AG10803 (cell line): ENCODE measurements at places on chromosomes 5 and 9.
A peak's percentile ranks its signal among the peaks of the same experiment; 100 is the strongest.

DNA sequence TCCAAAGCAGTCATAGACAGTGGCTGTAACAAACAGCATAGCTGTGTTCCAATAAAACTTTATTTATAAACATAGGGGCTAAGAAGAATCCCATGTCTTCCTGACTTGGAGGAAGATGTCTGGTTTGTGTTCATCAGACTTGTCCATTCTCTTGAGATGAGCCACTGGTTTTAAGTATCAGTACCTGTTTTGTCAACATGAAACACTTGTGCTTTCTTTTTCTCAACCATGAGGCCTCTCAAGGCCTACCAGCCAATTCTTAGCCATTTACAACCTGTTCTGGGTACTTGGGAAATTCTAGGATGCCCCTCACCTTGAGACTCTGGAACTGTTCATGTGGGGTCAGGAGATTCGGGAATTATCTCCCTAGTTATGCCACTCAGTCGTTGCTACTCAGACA lies 154.3 kb upstream of the PPP1R2B start:
- DNase-seq: no peak

GRCh38 chr9:34332076-34332964 lies 3.0 kb downstream of the NUDT2 start:
- DNase-seq: peak; percentile 47

DNA sequence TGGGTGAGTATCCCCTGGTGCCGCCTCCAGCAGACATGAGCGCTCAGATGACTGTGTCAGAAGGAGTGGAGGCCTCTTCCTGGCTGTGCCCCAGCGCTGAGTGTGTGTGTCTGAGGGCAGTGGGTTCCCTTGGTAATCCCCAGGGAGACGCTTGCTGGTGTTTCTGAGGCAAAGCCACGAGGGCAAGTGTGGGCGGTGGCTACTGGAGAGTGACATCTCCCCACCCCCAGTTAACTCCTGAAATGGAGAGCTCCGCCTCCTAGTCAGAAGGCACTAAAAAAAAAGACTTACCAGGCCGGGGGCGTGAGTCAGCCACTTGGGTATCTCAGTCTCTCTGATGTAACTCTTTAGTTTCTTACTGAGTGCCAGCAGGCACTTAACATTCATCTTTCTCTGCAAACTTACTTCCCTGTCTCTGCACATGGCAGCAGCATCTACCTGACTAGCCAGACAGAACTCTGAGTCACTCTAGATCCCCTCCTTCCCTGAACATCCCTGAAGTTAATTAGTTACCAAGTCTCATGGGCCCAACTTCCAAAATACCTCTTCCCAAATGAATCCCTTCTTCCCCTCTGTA lies 19.3 kb downstream of the ORM2 start:
- DNase-seq: peak; percentile 98

DNA sequence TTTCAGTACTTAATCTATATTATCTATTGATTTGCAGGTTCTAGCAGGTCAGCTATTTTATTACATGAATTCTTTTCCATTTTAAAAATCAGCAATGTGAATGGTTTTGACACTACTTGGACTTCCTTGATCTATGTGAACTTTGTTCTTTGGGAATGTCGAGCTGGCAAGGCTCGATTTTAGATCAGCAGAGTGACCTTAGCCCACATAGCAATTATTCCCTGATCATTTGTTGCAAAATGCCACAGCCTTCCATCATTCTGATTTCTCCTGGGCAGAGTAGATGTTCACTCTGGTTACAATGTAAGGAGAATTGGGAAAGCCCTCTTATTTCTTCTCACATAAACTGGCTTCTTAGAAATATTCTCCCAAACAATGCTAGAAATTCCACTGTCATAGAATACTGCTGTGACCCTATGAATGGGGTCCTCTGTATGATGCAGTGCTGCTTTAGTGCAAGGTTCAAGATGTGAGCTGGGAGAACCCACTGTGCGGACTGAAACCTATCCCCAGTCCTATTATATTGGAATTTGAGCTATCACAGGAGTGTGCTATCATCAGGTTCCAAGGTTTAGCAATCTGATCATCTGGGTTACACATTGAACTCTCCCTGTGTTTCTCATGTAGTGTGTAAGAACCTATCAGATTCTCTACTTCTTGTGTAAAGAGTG lies 15.7 kb upstream of the GDA start:
- DNase-seq: no peak

DNA sequence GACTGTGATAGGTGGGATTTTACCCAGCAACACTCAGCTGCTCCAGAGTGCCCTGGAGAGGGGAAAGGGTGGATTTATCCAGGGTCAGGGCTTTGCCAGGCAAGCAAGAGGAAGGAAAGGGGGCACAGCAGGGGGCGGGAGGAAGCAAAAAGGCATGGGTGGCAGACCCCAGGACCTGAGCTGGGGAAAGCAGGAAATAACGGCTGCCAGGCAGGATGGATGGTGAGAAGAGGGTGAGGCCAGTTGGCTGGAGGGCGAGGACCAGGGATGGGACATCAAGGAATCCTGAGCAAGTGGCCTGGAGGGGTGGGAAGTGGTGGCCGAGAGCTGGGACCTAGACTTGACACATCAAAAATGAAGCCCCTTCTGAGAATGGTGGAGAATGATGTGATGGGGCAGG lies 64.2 kb downstream of the DUSP1 start:
- DNase-seq: no peak

GRCh38 chr5:28580616-28581015 lies 1542.2 kb upstream of the CDH9 start:
- no peak for DNase-seq

GRCh38 chr9:92158097-92158601 lies 42.9 kb upstream of the SPTLC1 start:
- DNase-seq: no peak

DNA sequence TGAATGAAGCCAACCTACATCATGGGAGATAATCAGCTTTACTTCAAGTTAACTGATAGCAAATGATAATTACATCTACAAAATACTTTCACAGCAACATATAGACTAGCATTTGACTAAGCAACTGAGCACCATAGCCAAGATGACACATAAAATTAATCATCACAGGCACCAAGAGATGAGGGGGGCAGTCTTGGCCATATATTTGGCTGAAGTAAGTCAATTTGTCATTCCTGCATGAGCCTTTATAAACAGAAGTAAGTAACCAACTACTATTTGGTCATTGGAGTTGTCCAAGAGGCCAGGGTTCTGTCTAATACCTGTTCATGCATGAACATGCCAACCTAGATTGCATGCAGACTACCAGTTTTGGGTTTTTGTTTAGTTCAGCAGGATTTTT lies 53.6 kb downstream of the PDCD1LG2 start:
- DNase-seq: no peak

- no peak for DNase-seq
These were observed 71.9 kb downstream of the CDK5RAP2 start for GRCh38 chr9:120507936-120508510.

DNA sequence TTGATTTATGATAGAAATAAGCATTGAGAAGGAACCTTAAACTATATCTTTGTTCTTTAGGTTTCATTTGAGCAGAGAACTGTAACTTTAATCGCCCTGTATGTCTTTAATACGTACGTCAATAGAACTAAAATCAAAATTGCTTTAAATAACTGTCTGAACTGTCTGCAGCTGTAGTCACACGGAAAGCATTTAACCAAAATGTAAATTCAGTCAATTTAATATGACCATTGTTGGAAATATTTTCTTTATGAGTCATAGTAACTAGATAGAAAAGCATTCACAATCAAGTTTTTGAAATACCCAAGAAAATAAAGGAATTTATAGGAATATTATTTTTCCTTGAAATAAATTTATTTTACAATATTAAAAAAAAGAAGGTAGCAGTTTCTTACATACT lies 157.1 kb upstream of the CDH6 start:
- no peak for DNase-seq

DNA sequence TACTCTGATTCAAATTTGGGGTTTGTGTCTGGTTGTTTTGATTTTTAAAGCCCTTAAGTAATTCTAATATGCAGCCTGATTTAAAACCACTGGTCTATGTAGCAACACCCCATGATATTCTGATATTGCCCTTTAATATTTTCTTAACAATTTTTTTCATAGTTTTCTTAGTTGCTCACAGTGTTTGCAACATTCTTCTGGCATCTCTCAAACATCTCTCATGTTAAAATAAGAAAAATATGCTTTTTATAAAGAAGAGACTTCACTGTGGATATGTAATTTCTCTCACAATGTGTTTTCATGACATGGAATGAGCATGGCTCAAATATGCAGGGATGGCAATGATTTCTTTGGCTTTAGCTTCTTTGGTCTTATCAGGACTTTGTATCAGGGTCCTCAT lies 183.7 kb downstream of the TAF11L14 start:
- DNase-seq: no peak

GRCh38 chr5:5331848-5332247 lies 90.6 kb upstream of the ICE1 start:
- no peak for DNase-seq

GRCh38 chr5:4837489-4838058 lies 302.6 kb upstream of the ADAMTS16 start:
- DNase-seq: no peak

GRCh38 chr9:69431203-69431602 lies 106.2 kb downstream of the ENTREP1 start:
- no peak for DNase-seq

DNA sequence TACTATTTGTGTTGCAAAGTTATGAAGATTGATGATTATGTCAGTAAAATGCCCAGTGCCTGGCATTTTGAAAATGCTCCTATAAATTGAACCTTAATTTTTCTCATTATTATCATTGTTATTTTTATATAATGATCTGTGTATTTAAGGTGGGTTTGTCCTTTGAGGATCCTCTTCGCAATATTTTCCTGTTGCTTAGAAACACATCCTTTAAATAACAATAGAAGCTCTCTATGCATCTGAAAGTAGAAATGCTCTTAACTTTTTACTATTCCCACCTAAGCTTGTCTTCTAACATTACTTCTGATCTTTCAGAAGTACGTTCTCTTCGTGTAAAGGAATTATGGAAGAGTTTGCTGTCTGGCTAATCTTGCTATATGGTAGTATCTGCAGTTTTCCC lies 214.7 kb upstream of the TLX3 start:
- DNase-seq: no peak

DNA sequence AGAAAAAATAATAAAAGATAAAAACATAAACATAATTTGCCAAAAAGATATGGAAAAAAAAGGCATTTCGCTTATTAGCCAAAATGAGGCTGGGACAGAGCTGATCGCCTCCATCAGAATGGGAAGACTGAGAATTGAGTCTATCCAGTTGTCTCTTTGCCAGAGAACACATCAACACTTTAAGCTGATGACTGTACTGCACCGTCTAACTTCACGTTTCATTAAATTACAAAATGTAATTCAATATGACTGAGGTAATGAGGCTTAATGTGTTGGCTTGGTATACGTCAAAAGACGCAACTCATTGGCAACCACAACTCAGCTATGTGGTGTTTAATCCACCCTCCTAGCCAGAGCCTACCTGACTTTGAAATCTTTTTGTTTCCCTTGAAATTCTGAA lies 462.7 kb upstream of the CD180 start:
- DNase-seq: no peak

DNA sequence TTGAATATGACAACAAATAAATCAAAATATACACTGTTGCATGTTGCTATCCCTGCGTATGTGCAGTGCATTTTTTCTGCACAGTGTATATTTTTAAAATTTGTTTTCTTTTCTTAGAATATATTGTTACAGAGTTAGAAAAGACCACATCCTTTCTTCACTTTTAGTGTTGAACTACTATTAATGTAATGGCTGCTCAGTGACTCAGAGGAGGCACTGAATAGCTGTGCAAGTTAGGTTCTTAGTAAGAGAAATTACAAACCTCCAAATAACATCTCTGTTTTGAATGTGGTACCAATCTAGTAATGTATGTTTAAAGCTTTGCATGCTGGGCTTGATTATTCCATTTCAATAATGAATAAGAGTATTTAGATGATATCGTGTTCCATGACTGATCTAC lies 208.9 kb upstream of the PRR16 start:
- no peak for DNase-seq

GRCh38 chr5:94130077-94130476 lies 388.7 kb upstream of the POU5F2 start:
- DNase-seq: no peak

GRCh38 chr9:82989929-82990328 lies 73.0 kb downstream of the RASEF start:
- DNase-seq: no peak

DNA sequence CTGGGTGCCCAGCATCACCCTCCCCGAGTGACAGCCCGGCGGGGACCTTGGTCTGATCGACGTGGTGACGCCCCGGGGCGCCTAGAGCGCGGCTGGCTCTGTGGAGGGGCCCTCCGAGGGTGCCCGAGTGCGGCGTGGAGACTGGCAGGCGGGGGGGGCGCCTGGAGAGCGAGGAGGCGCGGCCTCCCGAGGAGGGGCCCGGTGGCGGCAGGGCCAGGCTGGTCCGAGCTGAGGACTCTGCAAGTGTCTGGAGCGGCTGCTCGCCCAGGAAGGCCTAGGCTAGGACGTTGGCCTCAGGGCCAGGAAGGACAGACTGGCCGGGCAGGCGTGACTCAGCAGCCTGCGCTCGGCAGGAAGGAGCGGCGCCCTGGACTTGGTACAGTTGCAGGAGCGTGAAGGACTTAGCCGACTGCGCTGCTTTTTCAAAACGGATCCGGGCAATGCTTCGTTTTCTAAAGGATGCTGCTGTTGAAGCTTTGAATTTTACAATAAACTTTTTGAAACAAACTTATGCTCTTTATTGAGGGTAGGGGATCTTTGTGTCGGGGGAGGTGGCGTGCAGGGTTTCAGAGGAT lies 1.3 kb downstream of the GADD45G start:
- peak; percentile 64 for DNase-seq

DNA sequence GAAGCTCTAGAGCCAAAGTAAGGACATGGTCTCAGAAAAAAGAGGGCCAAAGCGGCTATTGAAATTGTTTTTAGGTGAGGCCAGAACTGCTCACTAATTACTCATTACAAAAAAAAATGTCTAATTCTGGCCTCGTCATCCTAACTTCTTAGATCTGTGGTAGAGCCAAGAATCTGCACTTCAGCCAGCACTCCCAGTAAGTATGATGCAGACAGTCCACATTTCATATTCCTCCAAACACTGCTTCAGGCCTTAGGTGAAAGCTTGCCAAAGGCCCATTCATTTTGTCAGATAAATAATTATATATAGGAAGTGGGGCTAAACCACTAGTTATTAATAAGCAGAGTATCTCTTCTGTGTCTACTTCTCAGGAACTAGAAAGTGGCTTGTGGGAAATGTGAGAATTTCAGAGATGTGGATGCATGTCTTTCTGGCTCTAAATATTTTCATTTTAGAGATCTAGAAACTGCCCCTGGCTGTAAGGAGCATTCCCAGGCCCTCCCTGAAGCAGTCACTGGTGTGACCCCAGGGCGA lies 554.0 kb downstream of the TLE4 start:
- DNase-seq: no peak

- DNase-seq: no peak
These were observed 128.3 kb downstream of the C5orf15 start for GRCh38 chr5:133840168-133840567.

- DNase-seq: no peak
These were observed 3.5 kb downstream of the NRARP start for GRCh38 chr9:137298401-137299202.

DNA sequence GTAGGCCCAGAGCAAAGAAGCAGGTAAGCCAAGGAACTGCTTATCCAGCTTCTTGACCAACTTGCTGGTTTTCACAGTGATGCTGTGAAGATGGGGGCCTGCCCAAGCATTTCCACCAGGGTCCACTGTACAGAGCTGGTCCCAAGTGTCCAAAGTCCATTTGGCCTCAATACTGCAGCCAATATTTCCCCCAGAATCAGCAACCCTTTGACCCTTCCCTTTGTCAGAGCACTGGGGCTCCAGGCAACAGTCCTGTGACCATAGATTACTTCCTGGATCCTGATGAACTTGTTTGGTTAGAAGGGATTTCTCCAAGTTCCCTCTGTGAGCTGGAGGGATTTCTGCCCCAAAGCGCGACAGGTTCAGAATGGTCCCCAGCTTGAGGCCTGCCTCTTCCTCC lies 26.3 kb downstream of the FAXDC2 start:
- no peak for DNase-seq

- DNase-seq: no peak
These were observed 55.8 kb downstream of the ANXA2R start for GRCh38 chr5:42984307-42984706.
